Right ventricle myocardium inferior (tissue), 1 donor: ENCODE measurements at places on chromosomes 6 and 20. TPM values are rescaled to one million over a fixed set of nuclear protein-coding genes. Genes with fewer than 3 reads are reported as not detected.

The SLC44A4 gene
- total RNA-seq = not detected

The STMND1 gene
- total RNA-seq = not detected

The ADTRP gene
- not detected for total RNA-seq

The GPSM3 gene
- total RNA-seq = 6.3 TPM

The C20orf141 gene
- not detected for total RNA-seq

The SLC35D3 gene
- total RNA-seq = not detected

The FGD2 gene
- total RNA-seq = 7.9 TPM

The ARFGAP1 gene
- total RNA-seq = 28.8 TPM

The DCDC2 gene
- total RNA-seq = not detected

The TCFL5 gene
- total RNA-seq = 6.0 TPM

The GHRH gene
- total RNA-seq = not detected

The EYA4 gene
- 19.5 TPM for total RNA-seq

The MCHR2 gene
- total RNA-seq = not detected

The DSTN gene
- total RNA-seq = 865 TPM

The VSX1 gene
- total RNA-seq = 0.14 TPM

The TP53INP2 gene
- total RNA-seq = 113 TPM

The CRIP3 gene
- total RNA-seq = 7.1 TPM

The TMEM244 gene
- not detected for total RNA-seq

The NRN1 gene
- total RNA-seq = 14.0 TPM
